ENCODE measurements at places on chromosomes 7 and 10.

- DNase-seq: no peak
These were observed 241.9 kb upstream of the SLC26A5 start for GRCh38 chr7:103687951-103688350.

DNA sequence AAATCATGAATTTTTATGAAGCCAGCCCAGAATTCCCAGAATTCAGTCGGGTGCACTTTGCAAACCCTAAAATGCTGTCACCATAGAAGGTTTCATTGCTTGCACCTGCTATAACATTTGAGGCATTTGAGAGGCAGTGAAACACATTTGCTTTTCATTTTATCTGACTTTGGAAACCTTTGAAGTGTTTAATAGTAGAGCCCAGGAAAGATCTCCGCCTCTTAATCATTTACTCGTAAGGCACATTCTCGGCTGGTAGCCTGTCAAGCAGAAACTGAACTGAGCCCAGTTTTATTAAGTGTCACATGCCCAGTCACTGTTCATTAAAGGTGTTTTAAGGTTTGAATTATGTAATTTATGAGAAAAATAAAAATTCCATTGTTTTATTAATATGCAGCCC is 247.6 kb downstream of the EMX2 start:
- DNase-seq: no peak

DNA sequence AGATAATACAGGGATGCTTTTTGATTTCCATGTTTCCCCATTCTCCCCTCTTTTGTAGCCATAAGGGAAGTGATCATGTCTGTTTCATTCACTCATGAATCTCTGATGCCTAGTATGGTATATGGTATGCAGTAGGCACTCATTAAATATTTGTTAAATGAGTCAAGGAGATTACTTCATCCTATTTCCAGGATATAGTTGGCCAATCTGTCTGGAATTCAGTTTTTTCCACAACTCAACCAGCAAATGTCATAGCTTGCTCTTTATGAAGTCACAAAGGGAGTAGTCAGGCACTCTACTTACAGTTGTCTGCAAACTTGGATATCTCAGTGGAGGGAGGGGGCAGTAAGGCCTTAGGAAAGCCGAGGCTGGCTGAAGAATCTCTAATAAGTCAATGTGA is 853.6 kb downstream of the LRMDA start:
- no peak for DNase-seq

DNA sequence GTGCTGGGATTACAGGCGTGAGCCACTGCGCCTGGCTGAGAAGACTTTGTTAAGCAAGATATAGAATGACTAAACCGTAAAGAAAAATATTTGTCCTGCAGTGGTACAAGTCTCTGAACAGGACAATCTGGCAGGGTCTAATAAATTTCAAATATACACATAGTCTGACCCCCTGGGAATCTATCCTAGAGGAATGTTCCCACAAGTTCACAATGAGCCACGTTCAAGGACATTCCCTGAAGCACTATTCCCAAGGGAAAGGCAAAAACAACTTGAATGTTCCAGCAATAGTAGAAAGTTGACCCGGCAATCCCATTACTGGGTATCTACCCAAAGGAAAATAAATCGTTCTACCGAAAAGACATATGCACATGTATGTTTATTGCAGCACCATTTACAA is 82.0 kb downstream of the HIP1 start:
- no peak for DNase-seq

DNA sequence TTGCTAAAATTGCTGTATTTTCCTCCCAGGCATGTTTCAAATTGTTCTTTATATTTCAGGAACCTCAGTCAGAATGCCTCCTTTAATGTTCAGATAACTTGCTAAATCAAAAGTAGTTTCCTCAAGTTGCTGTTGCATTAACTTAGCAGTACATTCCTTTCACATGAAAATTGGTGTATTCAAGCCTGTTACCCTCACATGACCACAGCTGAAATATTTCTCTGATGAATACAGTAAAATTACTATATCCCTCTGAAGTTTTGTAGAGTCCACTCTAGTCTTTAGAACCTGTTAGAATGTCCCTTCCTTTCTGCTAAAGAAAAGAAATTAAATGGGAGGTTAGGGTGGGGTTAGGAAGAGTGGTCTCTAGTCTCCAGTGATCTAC is 24.5 kb upstream of the C1GALT1 start:
- no peak for DNase-seq

GRCh38 chr10:116781370-116781884 is 39.1 kb upstream of the HSPA12A start:
- no peak for DNase-seq

DNA sequence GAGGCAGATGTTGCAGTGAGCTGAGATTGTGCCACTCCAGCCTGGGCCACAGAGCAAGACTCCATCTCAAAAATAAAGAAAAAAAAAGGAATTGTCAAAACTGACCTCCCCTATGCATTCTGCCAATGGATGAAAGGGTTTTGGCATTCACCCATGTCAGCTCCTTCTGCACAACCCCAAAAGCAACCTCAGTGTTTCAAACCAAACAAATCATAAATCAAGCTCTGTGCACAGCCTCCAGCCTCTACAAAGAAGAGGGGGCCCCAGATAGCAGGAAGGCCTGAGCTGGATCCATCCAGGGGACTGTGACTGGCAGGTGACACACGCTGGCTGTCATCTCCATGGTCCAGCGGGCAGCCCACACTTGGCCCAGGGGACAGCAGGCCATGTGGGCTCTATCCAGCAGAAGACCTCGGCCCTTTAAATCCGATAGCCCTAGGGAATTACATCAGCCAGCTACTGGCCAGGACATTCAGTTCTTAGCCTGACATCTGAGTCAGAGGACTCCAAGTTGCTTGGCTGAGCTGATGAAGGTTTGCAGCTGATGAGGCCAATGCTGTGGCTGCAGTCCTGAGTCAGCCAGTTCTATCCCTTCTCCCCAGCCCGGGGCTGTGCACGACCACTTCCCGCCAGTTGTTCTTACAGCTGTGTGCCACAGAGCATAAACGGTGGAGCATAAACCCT is 52.0 kb upstream of the FIGNL1 start:
- no peak for DNase-seq

GRCh38 chr7:11130601-11131000 is 156.9 kb downstream of the PHF14 start:
- no peak for DNase-seq

- no peak for DNase-seq
These were observed 152.5 kb upstream of the LYZL1 start for GRCh38 chr10:29136411-29136810.

- DNase-seq: no peak
These were observed at the start of gene NKX1-2 for GRCh38 chr10:124450012-124450782. Gene NKX1-2 (minus strand): TSS chr10:124450035. CDS start chr10:124449943, 92 bp downstream.

DNA sequence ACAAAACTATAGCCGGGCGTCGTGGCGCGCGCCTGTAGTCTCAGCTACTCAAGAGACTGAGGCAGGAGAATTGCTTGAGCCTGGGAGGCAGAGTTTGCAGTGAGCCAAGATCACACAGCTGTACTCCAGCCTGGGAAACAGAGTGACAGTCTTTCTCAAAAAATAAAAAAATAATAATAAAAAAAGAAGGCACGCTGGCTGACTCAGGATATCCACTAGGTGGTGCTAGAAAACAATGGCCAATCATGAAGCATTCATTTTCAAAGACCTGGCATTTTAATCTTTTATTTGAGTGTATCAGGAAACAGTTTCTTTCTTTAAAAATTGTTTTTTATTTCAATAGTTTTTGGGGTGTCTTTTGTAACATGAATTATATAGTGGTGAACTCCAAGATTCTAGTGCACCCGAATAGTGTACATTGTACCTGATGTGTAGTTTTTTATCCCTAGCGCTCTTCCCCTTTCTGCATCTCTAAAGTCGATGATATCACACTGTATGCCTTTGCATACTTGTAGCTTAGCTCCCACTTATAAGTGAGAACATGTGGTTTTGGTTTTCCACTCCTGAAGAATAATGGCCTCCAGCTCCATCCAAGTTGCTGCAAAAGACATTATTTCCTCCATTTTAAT is 88.6 kb downstream of the LYZL1 start:
- DNase-seq: no peak

GRCh38 chr7:80357530-80357929 is 154.3 kb downstream of the GNAT3 start:
- no peak for DNase-seq

DNA sequence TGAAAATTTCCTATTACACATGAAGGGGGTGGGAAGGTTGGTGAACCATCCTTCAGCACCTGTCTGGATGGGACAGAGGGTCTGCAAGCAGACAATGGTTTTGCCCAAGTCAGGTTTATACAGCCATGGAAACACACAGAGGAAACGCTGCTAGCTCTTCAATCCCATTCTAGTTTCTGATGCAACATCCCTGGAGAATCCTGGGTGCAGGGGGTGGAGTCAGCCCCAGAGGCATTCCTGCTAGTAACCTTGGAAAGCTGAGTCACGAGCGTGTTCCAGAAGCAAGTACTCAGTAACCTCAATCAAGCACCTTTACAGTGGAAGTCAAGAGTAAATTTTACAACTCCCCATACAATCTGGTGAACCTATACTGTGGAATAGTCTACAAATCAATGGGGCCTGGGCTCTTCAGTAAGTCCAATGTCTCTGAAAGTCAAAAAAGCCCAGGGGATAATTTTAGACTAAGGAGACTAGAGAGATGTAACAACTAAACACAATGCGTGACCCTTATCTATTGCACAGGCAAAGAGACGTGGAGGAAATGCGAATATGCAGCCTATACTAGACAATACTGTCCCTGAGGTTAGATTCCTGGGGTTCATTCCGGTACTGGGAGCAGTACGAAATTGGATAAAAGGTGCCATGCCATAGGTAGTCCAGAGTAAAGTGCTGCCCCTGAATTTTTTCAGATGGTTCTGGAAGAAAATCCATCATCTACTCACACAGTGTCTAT is 95.4 kb downstream of the ZRANB1 start:
- no peak for DNase-seq

- DNase-seq: no peak
These were observed 145.6 kb downstream of the ADAM12 start for GRCh38 chr10:126242397-126243260.

DNA sequence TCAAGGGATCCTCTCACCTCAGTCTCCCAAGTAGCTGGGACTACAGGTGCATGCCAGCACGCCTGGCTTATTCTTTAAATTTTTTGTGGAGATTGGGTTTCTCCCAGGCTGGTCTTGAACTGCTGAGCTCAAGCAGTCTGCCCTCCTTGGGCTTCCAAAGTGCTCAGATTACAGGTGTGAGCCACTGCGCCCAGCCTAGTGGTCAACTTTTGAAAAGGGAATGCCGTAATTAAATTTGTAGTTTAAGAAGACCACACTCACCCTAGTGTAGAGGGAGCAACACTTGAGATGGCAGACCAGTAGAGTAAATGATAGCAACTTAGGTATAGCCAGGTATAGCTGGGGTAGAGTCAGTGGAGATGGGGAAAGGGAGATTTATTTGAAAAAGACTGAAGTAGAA is 17.6 kb downstream of the ZRANB1 start:
- no peak for DNase-seq

GRCh38 chr10:104622598-104623209 is 18.4 kb upstream of the SORCS3 start:
- no peak for DNase-seq

GRCh38 chr7:139702811-139703486 is 74.8 kb downstream of the HIPK2 start:
- DNase-seq: no peak

GRCh38 chr10:73625004-73625883 is 16.0 kb downstream of the MYOZ1 start:
- no peak for DNase-seq

GRCh38 chr10:84587789-84588188 is 259.4 kb downstream of the CCSER2 start:
- DNase-seq: no peak

- no peak for DNase-seq
These were observed 4.7 kb downstream of the RPA3 start for GRCh38 chr7:7713730-7714129.

GRCh38 chr10:77452952-77453564 is 184.6 kb downstream of the KCNMA1 start:
- DNase-seq: no peak

All from stimulated activated CD8-positive, alpha-beta memory T cell treated with anti-CD3 and anti-CD28 coated beads, Interleukin-15, amount 100 ng/mL, for 4 hours (primary cell).